ENCODE measurements at places on chromosomes 3 and 15.
A peak's percentile ranks its signal among the peaks of the same experiment; 100 is the strongest.

GRCh38 chr3:101730839-101731238 lies 6.4 kb downstream of the CEP97 start:
- no peak for DNase-seq

DNA sequence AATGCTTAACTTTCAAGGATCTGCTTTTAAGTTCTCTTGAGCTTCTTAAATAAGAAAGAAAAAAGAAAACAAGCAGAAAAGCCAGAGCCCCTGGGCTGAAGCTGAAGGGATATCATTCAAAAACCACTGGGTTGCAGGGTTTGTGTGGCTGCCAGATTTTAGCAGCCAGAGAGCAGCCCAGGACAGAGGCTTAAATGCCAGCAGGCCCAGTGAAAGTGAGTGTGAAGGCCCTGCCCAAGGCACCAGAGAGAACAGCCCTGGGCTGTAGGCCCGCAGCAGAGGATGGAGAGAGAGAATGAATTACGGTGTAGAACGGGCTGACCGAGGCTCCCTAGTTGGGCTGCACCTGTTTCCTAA lies 106.3 kb upstream of the BOC start:
- no peak for DNase-seq

DNA sequence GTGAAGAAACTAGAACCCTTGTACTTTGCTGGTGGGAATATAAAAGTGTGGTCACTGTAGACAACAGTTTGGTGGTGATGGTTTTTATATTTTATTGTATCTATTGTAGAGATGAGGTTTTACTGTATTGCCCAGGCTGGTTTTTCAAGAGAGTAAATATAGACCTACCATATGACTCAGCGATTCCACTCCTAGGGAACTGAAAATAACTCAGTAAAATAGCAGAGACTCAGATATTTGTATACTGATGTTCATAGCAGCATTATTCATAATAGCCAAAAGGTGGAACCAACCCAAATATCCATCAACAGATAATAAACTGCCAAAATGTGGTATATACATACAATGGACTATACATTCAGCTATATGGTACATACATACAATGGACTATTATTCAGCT lies 68.8 kb upstream of the IL12A start:
- DNase-seq, result no peak

GRCh38 chr3:20648294-20648693 lies 462.3 kb upstream of the SGO1 start:
- no peak for DNase-seq

GRCh38 chr15:77496715-77497109 lies 76.0 kb downstream of the HMG20A start:
- peak; percentile 10 for DNase-seq

GRCh38 chr3:154184582-154184981 lies 63.4 kb downstream of the ARHGEF26 start:
- no peak for DNase-seq

- no peak for DNase-seq
Measured at GRCh38 chr3:170999737-171000242, 26.7 kb downstream of the SLC2A2 start.

DNA sequence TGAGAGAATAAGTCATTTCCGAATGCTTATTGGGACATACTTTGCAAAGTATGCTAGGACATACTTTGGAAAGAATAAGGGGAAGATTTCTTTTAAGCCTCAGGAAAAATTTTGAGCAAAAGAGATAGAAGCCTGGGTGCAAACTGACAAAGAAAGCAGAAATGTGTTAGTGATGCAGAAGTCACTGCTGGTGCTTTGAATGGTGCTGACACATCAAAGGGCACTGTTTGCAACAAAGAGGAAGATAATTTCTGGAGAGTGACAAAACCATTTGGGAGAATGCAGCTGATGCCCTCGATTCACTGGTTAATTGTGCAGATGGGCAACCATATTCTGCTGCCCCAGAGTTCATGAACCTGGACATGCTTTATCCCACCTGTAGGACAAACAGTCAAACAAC lies 11.0 kb upstream of the RAP2B start:
- DNase-seq, result no peak

DNA sequence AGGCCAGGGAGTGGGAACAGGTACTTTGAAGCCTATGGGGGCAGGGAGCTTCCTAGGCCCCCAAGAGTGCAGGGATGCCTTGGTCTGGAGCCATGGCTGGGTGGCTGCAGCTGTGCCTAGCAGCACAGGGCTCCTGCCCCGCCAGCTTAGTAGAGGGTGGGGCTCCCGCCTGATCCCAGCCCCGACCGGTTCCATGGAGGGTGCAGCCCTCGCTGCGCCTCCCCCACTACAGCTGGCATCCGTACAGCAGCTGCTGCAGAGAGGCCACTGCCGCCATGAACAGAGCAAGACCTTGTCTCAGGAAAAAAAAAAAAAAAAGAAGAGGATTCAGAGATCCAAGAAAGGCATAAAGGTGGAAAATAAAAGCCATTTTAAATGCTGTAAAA lies 277.2 kb downstream of the UBE2E2 start:
- DNase-seq, result no peak

- no peak for DNase-seq
Measured at GRCh38 chr15:77715860-77716259, 83.1 kb upstream of the LINGO1 start.

GRCh38 chr3:175410251-175410650 lies 551.1 kb downstream of the NAALADL2 start:
- no peak for DNase-seq

- no peak for DNase-seq
Measured at GRCh38 chr3:186964616-186965015, 34.3 kb downstream of the ST6GAL1 start.

DNA sequence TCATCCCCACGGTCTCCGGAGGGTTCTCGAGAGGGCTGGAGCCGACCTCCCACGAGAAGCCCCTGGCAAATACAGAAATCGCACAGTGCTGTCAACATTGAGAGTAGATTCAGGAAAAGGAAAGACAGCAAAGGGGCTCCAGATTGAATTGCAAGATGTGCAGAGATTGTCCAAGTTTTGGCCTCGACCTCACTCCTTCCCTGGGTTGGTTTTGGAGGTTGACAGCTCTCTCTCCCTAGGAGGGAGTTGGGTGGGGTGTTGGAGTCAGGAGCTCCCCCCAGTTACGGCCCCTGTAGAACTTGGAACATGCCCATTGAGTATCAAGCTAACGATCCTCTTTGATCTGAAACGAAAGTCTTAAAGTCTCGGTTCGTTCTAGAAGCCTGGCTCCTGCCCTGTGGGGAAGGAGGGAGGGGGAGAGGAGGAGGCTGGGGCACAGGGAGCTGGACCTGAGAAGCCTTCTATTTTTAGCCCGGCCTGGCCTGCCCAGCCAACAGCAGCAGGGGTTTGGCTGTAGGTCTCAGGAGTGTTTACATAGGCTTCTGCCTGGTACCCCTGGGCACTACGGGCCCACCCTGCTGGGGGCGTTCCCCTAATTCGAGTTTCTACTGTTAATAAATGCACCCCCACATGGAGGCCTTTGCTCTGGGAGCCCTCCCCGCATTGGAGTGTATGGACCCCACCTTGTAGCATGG lies 672 bp upstream of the KY start:
- DNase-seq, result no peak

- DNase-seq, result no peak
Measured at GRCh38 chr15:42373936-42374335, 14.6 kb downstream of the CAPN3 start.

GRCh38 chr3:195865752-195866151 lies 42.6 kb downstream of the TNK2 start:
- no peak for DNase-seq

- DNase-seq, result no peak
Measured at GRCh38 chr3:52356126-52356525, 40.0 kb downstream of the DNAH1 start.

DNA sequence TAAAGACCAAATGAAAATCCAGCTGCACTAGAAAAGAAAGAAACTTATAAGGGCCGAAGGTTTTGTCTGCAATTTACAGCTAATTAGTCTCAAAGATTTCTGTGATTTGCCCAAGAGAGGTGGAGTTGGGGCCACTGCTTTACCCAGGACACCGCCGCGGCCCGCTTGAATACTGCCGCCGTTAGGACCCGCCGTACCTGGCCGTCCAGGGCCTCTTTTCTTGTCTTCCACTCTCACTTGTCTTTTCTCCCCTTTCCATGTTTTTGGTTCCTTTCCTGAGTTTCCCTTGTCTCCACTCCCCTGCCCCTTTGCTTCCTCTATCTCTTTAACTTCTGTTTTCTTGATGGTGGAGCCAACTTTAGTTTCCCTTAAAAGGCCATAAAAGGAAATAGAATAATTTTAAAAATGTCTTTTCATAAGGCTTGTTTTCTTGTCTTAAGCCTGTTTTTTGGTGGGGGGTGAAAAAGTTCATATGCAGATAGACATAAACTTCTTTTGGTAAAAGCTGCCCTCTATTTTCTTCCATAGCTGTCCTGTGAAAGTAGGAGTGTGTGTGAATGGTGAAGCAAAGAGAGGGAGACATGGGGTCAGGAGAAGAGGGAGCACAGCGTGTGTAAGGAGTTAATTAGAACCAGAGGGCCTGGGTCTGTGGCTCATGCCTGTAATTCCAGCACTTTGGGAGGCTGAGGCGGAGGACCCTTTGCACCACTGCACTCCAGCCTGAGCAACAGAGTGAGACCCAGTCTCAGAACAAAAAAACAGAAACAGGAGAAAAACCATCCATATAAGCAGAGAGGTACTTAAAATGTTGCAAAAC lies 16.0 kb upstream of the CCNL1 start:
- no peak for DNase-seq

DNA sequence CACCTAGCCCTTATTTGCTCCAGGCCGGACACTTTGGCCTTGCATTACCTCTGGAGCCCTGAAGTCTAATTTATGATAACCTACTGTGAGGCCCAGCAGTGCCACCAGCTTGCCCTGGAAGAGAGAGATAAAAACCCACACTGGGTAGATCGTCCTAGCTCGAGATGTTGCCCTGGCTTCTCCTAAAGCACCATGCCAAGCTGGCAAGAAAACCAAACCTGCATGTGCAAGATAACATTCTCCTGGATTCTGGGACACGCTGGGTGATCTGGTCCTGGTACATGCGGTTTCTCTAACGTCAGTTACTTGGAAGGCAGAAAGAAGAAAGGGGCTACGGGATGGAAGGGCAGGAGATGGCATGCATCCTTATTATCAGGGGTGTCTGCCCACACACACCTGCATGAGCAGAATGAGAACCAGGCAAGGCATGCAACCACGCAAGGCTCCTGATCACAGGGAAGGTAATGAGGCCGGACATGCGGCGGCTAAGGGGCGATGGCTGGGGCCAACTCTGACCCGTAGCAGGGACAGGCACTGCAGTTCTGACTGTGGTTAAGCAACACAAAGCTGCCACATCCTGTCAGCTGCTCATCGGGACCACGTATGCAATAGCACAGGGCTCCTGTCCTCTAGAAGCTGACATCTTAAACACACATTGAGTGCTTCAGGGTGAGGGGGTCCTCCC lies 73.0 kb downstream of the OXNAD1 start:
- DNase-seq, result peak; percentile 12

- DNase-seq, result no peak
Measured at GRCh38 chr3:65146179-65146578, 458.4 kb upstream of the ADAMTS9 start.

GRCh38 chr3:189714991-189715961 lies 84.1 kb downstream of the TP63 start:
- DNase-seq, result no peak

GRCh38 chr15:101004500-101004899 lies 85.3 kb downstream of the LRRK1 start:
- DNase-seq, result no peak

DNA sequence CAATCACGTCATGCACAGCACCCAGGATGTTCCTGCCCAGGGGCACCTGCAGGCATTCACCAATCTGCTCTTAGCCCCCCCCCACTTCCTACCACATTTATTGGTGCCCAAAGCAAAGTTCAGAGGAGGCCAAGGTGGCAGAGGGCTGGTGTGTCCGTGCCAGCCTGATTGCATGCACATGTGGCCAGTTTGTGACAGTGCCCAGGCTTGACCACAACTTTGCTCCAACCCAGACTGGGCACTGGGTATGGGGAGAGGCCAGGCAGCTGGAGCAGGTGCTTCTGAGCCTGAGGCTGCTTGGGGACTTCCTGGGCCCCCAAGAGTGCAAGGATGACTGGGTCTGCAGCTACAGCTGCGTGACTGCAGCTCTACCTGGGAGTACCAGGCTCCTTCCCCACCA lies 192.3 kb upstream of the BCHE start:
- DNase-seq, result no peak

GRCh38 chr3:69532547-69533224 lies 146.8 kb upstream of the FRMD4B start:
- no peak for DNase-seq

DNA sequence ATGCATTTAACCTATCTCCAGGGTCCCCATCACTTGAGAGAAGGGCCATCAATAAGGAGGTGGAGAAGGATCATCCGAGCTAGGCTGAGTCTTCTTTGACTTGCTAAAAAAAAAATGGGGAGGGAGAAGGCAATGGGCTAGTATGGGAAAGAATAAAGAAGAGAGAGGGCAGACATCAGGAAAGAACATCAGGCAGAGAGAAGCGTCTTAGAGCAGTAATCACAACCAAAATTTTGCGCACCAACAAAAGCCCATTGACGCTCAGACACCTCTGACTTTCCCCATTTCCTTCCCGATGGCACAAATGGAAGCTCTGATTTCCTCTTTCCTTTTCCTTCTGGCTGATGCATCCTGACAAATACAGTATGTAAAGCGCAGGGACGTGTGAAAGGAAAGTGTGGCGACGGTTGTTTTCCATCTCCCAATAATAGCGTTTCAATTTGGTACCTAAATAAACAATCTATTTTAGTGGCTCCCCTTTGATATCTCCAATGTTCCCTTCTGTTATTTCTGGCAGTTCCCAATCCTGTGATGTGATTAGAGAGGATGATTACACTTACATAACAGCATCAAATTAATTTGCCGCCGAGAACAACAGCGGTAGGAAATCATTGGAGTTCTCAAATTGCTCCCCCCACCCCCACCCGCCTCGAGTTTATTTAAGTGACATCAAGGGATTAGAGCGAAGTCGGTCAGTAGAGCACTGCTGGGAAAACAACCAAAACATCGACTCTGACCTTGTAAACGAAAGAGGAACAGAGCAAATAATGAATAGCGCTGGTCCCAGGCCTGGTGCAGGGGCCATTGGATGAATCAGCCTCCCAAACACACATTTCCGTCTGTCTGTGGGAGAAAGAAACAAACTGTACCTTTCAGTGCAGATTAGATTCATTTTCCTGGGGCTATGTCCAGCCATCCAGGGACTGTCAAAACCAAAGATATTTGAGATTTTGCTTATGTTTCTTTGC lies 273.3 kb upstream of the ICE2 start:
- no peak for DNase-seq

- no peak for DNase-seq
Measured at GRCh38 chr15:27928386-27928785, 170.7 kb downstream of the OCA2 start.

DNA sequence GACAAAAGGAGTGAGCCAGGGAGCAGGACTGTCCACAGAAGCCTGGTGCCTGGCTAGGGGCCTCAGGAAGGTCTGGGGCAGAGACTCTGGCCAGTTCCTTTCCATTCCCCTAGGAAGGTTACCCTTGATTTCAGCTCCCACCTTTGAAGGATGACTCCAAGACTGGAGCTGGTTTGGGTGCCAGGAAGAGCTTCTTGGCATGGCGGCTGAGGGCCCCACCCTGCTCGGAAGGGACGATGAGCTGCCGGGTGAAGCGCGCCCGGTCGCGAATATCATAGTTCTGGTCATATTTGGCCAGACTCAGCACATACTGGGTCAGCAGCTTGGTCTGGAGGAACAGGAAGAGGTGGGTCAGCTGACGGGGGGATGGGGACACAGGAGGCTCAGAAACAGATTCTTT lies 19.4 kb upstream of the CPEB1 start:
- DNase-seq, result no peak

- DNase-seq, result peak; percentile 19
Measured at GRCh38 chr3:188788621-188789081, 383.1 kb upstream of the TPRG1 start.

- DNase-seq, result no peak
Measured at GRCh38 chr3:27699067-27699466, 23.1 kb downstream of the EOMES start.

All from activated CD8-positive, alpha-beta memory T cell treated with anti-CD3 and anti-CD28 coated beads for 1 hour (primary cell).